Heart left ventricle (tissue), 16 donors: ENCODE measurements at places on chromosomes 5 and 9. TPM values are rescaled to one million over a fixed set of nuclear protein-coding genes. Genes with fewer than 3 reads are reported as not detected.

- no peak overlapping the region for H3K27ac ChIP-seq
- no peaks in the 10 kb centered on the region for H3K36me3 ChIP-seq
- no peaks in the 10 kb centered on the region for H3K4me1 ChIP-seq
- no peaks in the 10 kb centered on the region for H3K27me3 ChIP-seq
These were observed 249.0 kb upstream of the ZNF608 start for GRCh38 chr5:124995421-124995820.

Gene PCDHGB2
- 7.9 TPM for total RNA-seq

DNA sequence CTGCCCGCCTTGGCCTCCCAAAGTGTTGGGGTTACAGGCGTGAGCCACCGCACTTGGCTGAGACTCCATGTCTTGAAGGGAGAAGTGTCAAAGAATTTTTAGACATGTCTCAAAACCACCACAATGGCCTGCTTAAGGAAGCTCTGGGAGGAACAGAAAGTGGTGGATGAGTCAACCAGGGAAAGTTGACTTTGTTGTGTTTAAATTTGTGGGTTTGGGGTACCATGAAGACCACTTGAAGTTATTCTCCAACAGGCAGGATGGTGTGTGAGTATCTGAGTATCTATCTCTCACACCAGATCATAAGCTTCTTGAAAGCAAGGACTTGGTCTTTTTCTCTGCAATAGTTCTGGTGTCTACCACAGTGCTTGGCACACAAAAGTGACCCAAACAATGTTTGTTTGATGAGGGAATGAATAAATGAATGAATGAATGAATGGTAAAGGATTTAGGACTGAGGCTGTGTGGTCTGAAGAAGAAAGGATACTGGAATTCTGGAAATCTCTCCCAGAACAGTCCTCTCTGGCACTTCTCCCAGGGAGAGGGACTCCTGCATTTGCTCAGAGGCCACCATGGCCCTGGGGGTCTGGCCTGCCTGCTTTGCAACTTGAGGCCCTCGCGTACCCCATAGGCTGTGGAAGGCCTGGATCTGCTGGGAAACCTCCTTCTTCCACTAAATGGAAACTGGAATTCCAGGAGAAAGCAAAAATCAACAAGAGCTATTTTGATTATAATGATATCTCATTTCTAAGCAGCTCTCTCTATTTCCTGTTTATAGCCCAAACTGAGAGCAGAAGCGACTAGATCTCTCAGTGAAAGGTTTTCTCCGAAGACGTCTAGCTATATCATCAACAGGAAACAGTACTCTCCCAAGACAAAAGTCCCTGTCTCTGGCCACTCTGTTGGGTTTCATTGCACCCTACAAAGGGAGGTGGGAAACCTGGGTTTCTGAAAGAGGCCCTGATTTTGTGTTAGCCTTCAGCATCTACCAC is 187.9 kb downstream of the PALM2AKAP2 start:
- H3K4me1 ChIP-seq, result peaks cover 38% of the 10 kb centered on the region
- no peak overlapping the region for H3K4me3 ChIP-seq
- no peaks in the 10 kb centered on the region for H3K36me3 ChIP-seq
- H3K27me3 ChIP-seq, result no peaks in the 10 kb centered on the region
- H3K27ac ChIP-seq, result peak overlapping the region; percentile 72

Gene SCGB3A2
- not detected for total RNA-seq

GRCh38 chr9:90789408-90789807 is 12.2 kb upstream of the SYK start:
- no peak overlapping the region for H3K27ac ChIP-seq
- no peaks in the 10 kb centered on the region for H3K27me3 ChIP-seq
- H3K36me3 ChIP-seq, result no peaks in the 10 kb centered on the region

- DNase-seq, result no peak
- H3K27me3 ChIP-seq, result peaks cover 40% of the 10 kb centered on the region
- H3K4me1 ChIP-seq, result peaks cover 46% of the 10 kb centered on the region
- H3K4me3 ChIP-seq, result peak overlapping the region; percentile 60
- H3K27ac ChIP-seq, result no peak overlapping the region
- no peaks in the 10 kb centered on the region for H3K36me3 ChIP-seq
These were observed 564 bp upstream of the AIF1L start for GRCh38 chr9:131095666-131096268.

DNA sequence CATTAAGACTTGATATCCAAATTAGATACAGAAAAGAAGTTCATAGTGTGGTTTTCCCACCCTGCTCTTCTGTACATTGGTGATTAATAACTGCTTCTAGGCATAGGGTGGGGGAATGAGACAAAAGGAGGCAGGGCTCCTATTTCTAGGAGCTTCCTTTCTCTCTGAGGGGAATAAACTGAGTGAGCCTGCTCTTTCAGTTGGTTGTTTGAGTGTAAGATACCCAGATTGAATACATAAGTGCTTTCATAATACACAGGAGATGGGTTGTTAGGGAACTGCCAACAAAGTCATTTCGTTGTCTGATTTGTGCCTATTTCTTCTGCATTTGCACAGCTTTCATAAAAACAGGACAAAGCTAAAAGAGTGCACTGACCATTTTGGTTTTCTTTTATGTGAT is 48.9 kb upstream of the TTC23L start:
- H3K36me3 ChIP-seq, result no peaks in the 10 kb centered on the region
- no peak for DNase-seq
- no peaks in the 10 kb centered on the region for H3K27me3 ChIP-seq
- H3K4me1 ChIP-seq, result peaks cover 10% of the 10 kb centered on the region

DNA sequence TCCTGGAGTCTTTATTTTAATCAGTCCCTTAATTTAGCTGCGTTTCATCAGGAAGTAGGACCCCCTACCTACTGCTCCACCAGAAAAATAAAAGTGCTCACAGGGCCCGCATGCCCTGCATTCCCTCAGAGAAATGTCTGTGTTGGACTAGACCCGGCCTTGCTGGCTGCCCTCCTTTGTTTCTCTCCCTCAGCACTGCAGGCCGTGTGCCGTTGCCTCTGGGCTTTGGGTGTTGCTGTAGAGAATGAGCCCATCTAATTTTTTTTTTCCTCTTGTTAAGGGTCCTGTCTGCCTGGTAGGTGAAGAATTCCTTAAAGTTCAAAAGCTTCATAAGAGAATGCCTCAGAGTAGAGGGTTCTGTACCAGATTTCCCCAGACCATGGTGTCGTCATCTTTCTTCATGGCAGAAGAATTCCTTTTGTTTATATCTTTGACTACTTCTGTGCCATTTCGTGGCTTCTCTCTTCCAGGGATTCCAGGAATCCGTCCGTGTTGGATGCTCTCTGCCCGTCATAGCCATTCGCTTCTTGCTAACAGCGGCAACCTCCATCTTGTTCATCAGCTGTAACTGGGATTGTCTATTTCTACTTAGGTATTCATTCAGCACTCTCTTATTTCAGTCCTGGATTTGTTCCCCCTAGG is 49.8 kb upstream of the ANGPTL2 start:
- H3K27me3 ChIP-seq, result no peaks in the 10 kb centered on the region
- H3K4me3 ChIP-seq, result no peak overlapping the region
- no peak overlapping the region for H3K27ac ChIP-seq
- peak; percentile 5 for DNase-seq
- H3K4me1 ChIP-seq, result no peaks in the 10 kb centered on the region

DNA sequence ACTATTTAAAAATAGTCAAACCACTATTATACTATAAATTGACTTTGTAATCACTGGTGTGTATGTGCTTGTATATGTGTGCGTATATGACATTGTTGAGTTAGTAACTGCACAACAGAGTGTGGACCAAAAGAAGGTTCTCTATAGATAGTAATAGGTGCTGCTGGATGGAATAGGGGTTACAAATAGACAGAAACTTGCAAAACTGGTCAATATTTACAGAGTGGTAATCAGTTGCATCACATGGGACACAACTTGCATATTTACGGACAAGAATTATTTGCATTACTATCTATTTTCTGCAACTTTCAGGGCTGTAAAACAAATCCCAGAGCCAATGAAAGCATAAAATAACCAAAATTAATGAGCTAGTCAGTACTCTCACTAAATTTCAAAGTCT is 42.4 kb downstream of the TNFSF8 start:
- DNase-seq, result no peak
- no peaks in the 10 kb centered on the region for H3K4me1 ChIP-seq

Gene LEAP2
- total RNA-seq, result 0.67 TPM

Gene GPX8
- total RNA-seq, result 4.1 TPM

DNA sequence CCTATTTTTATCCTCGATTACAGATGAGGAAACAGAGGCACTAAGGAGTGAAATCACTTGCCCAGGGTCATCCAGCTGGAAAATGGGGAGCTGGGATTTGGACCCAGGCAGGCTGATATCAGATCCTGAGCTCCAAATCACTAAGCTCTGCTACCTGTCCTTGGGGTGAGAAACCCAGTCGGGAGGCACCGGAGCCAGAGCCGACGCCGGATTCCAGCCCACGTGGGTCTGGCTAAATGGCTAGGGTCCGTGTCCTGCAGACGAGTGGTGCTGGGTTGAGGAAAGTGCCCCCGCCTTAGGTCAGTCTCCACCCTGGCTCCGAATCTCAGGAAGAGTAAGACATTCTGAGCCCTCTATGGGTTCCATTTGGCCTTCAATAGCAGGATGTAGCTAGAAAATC is 61.3 kb upstream of the GGTA1 start:
- no peaks in the 10 kb centered on the region for H3K27me3 ChIP-seq
- H3K27ac ChIP-seq, result no peak overlapping the region
- H3K36me3 ChIP-seq, result no peaks in the 10 kb centered on the region
- no peak for DNase-seq
- peaks cover 24% of the 10 kb centered on the region for H3K4me1 ChIP-seq

Gene PCDHGA3
- total RNA-seq, result 13.3 TPM

- H3K36me3 ChIP-seq, result peaks cover 12% of the 10 kb centered on the region
- no peaks in the 10 kb centered on the region for H3K4me1 ChIP-seq
- H3K27ac ChIP-seq, result no peak overlapping the region
- H3K27me3 ChIP-seq, result no peaks in the 10 kb centered on the region
- no peak for DNase-seq
- H3K4me3 ChIP-seq, result no peak overlapping the region
These were observed 12.8 kb downstream of the DAB2 start for GRCh38 chr5:39411985-39412384.

Gene OR1J2
- total RNA-seq, result not detected

DNA sequence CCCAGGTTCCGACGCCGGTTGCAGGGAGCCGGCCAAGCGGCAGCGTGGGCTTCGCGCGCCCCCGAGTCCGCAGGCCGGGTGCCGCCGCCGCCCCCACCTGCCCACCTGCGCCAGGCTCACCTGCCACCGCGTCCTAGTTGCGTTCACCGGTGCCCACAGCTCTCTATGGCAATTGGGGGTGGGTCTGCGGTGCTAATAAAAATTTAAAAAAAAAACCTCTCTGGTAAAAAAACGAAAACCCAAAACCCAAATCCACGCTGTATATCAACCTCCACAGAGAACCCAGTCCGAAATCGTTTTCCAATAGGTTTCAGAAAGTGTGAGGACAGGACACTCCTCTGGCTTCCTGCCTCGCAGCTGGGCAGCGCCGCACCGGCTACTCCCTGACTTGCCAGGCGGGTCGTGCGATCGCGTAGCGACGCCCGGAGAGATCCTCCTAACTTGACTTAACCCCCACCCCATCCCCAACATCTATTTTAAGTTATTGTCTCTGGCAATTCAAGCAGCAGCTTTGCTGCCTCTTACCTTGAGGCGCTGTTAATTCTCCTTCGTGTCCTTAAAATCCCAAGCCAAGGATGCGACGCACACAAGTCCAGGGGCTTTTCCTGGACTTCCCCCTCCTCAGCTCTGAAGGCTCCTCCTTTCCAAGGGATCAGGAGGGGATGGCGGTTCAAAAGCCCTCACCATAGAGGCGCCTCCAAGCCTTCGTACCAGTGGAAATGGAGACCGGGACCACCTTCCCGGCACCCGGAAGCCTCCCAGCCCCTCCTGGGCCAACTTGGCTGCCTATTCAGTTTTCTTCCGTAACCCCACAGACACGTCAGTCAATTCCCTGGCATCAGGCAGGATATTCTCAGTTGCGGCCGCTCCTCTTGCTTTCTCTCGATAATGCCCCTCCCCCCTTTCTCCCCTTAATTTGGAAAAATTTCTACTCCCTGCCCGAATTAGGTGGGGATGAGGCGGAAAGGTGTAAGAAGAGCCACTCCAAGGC is 1639.4 kb upstream of the C9orf72 start:
- DNase-seq, result no peak
- H3K4me1 ChIP-seq, result peaks cover 8% of the 10 kb centered on the region
- peak overlapping the region; percentile 36 for H3K4me3 ChIP-seq
- no peak overlapping the region for H3K27ac ChIP-seq
- no peaks in the 10 kb centered on the region for H3K36me3 ChIP-seq
- H3K27me3 ChIP-seq, result peaks cover 44% of the 10 kb centered on the region

GRCh38 chr9:117444501-117444900 is 29.6 kb upstream of the ASTN2 start:
- H3K4me3 ChIP-seq, result no peak overlapping the region
- H3K36me3 ChIP-seq, result no peaks in the 10 kb centered on the region
- no peaks in the 10 kb centered on the region for H3K4me1 ChIP-seq
- H3K27me3 ChIP-seq, result no peaks in the 10 kb centered on the region
- no peak overlapping the region for H3K27ac ChIP-seq

- DNase-seq, result no peak
- H3K27me3 ChIP-seq, result no peaks in the 10 kb centered on the region
- no peak overlapping the region for H3K27ac ChIP-seq
These were observed 661.0 kb downstream of the DTWD2 start for GRCh38 chr5:118327389-118327788.

Gene MAP1B
- total RNA-seq, result 151 TPM

- H3K27ac ChIP-seq, result no peak overlapping the region
- no peaks in the 10 kb centered on the region for H3K27me3 ChIP-seq
- no peak overlapping the region for H3K4me3 ChIP-seq
- no peaks in the 10 kb centered on the region for H3K4me1 ChIP-seq
- no peak for DNase-seq
- no peaks in the 10 kb centered on the region for H3K36me3 ChIP-seq
These were observed 209.0 kb downstream of the ALDH1A1 start for GRCh38 chr9:72743836-72744235.

GRCh38 chr5:146079695-146080373 is 25.5 kb downstream of the PLAC8L1 start:
- H3K36me3 ChIP-seq, result no peaks in the 10 kb centered on the region
- peaks cover 19% of the 10 kb centered on the region for H3K4me1 ChIP-seq
- no peak for DNase-seq
- no peaks in the 10 kb centered on the region for H3K27me3 ChIP-seq

DNA sequence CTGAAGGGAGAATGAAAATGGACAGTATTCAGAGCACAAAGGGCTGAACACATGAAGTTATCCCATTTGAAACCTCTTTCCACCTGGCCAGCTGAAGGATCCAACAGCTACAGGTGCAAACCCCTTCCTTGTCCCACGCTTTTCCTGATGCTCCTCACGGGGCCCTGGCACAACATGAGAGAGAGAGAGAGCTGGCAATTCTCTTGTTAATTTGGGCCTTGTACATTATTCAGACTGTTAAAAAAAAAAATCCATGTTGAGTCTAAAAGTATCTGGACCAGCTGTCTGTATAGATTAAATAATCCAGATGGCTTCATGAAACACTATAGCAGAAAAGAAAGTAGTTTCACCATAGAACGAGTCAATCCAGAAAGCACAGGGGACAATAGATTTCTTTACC is 74.1 kb downstream of the HMHB1 start:
- no peak overlapping the region for H3K4me3 ChIP-seq
- no peaks in the 10 kb centered on the region for H3K36me3 ChIP-seq
- peaks cover 7% of the 10 kb centered on the region for H3K4me1 ChIP-seq
- H3K27me3 ChIP-seq, result no peaks in the 10 kb centered on the region
- H3K27ac ChIP-seq, result peak overlapping the region; percentile 4
